Thoracic aorta (tissue), 2 donors: ENCODE measurements at places on chromosomes 2 and 18.

DNA sequence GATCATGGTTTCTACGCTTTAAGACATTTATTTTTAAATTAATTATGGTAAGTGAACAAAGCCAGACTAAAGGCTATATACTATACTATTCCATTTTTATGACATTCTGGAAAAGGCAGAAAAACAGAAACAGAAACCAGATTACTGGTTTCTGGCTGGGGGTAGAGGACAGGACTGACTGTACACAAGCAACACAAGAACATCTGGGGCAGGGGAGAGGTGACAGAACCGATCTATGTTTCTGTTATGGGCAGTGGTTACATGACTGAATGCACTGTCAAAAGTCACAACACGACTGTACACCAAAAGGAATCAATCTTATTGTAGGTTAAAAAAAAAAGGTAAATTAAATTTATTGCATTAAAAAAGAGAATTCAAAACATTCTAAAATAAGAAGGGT, 64.7 kb downstream of the PTPN2 start:
- no peak for DNase-seq

DNA sequence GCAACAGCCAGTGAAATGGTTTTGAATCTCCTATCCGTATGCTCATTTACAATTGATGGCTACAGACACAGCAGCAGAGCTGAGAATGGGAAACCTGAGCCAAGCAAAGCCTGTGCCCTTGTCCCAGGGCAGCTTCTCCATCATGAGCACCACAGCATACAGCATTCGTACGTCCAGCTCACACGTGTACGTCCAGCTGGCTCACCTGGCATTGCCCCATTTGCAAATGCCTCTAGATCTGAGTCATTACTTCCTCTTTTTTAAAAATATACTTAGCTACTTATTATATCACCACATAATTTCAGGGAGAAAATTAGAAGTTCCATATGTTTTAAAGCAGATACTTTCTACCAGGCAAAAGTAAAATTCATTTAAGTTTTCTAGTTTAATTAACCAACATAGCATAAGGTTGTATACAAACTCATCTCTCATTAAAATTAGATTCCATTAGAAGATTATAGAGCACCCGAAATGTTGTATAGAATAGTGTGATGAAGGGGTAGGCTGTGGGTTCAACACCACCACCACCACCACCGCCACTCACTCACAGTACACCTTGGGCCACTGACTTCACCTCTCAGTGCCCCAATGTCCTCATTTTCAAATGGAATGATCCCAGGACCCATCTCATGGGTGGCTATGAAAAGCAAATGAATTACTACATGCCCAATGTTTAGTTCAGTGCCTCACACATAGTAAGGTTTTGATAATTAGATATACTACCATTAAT, 31.4 kb upstream of the TMEM177 start:
- DNase-seq: peak; percentile 11

- DNase-seq: no peak
Observed at GRCh38 chr2:232386740-232387450, 8.3 kb downstream of the ALPP start.

GRCh38 chr2:214005337-214005736, 405.5 kb upstream of the VWC2L start:
- no peak for DNase-seq

DNA sequence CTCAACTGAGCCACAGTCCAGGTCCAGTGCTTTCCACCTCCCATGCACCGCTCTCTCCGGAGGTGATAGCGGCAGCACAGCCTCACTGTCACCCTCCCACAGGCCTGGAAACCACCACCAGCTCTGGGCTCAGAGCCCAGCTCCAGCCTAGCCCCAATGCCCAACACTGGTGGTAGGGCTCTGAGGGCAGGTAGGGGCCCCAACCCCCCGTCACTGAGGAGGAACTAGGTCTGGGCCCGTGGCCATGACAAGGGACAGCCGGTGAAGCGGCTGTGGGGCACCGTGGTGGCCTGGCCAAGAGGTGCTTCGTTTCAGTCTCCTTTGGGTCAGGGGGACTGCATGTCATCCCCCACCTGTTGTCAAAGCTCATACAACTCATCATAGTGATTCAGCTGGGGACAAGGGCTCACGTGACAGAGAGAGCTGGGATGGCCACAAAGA, 5.5 kb upstream of the TMEM214 start:
- no peak for DNase-seq

DNA sequence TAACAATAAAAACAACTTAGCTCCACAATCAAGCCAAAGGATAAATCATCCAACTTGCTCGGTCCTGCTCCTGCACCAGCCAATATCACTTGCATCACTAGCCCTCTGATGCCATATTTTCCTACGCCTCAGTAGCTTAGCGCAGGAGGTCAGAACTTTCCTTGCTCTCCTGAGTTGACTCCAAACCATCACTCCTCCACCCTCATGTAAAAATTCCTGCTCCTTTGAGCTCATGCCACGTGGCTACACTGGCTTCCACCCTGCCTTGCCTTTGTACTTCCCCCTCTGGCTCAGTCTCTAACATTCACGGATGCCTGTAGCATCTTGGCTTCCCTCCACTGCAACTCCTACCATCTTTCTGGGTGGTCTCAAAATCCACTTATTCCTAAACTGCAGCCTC, 25.2 kb downstream of the AAK1 start:
- peak; percentile 7 for DNase-seq

GRCh38 chr2:112835061-112835501, 1.5 kb downstream of the IL1B start:
- no peak for DNase-seq

DNA sequence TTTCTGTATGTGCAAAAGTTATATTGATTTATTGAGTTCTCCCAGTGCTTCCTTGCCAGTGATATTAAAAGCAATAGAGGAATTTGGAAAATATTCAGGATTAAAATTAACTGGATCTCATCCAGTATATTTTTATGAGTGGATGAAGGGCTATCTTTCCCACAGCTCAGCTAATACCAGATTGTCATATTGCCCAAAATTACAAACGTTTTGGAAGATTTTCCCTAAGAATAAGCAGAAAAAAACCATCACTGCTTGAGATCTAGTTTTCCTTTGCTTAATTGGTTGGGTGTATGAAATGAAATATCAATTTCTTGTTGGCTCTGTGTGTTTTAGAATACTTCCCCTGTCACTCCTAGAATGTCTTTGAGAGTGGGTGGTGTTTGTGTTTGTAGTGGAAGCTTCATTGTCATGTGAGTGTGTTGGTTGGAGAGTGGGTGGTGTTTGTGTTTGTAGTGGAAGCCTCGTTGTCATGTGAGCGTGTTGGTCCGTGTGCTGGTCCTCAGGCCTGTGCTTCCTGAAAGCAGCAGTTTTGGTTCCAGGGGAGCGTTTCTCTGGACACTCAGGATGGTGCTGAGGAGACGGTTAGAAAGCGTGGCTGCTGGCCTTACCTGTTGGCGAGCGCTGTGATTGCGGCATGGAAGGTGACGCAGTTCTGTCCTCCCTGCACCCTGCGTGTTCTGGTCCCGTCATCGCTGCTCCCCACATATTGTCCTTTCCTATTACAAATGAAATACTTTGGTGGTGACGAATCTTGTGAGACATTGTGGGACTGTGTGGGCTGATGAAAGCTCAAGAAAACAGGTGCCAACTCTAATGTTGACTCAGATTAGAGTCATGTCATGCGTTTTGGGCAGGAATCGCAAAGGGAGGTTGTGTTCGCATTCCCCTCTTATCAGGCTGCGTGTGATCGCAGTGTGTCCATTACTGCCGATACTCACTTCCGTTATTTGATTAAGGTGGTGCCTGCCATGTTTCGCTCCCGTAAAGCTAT, 12.4 kb downstream of the ASB1 start:
- DNase-seq: peak; percentile 45

DNA sequence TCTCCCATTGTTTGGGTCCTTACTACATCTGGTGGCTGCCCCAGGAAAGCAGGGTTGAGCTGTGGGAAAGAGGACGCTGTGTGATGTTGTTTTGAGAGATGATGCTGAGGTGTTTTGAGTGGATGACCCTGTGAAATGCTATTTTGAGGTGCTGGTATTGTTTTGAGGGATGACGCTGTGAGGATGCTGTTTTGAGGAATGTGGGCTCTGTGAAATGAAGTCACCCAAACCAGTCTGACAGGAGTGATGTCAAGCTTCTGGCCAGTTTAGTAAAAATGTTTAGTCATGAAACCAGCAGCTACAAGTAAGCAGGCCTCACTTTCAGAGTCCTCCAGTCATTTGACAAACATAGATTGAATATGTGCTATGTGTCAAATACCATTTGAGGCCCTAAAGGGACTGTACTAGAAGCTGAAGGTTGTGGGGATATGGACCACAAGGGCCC, 16.1 kb upstream of the PUM2 start:
- DNase-seq: no peak

DNA sequence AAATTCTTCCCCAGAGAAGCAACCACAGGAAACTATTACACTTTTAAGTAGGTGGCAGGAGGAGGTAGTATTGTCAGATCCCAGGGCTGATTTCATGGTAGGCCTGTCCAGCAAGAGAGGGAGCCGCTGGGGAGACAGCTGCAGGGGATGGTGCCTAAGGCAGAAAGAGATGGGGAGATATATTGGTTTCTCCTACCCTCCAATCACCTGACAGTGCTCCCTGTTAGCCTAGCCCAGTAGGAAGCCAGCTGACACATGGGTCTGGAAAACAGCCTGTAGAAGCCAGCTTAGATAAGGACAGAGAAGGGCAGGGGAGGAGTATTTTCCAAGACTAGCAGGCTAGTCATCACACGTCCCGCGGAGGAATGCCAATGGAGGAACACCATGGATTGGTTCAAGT, 8.2 kb upstream of the SPOPL start:
- no peak for DNase-seq

GRCh38 chr18:45606007-45606406, 9.3 kb upstream of the SLC14A2 start:
- no peak for DNase-seq
